ENCODE measurements at places on chromosomes 2 and 18.

- no peak for DNase-seq
Observed at GRCh38 chr18:75133721-75134610, 75.0 kb downstream of the PTGR3 start.

- peak; percentile 31 for DNase-seq
Observed at GRCh38 chr2:72846171-72847095, 20.6 kb upstream of the EXOC6B start.

DNA sequence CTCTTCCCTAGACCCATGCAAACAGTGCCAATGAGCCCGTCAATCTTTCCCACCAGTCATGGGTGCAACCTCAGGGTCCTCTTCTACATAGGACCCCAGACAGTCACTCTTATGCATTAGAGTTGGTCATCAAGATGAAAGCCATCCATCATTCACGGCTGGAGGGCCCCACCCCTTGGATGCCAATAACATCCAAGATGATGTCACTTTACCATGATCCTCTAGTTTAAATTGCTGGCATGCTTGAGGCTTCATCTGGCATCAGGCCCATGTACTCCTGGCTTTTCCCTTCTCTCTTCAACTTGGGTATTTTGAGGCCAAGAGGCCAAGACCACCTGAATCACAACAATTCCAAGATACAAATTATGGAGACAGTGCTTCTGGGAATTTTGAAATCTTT is 91.1 kb upstream of the MAPK4 start:
- DNase-seq: no peak

DNA sequence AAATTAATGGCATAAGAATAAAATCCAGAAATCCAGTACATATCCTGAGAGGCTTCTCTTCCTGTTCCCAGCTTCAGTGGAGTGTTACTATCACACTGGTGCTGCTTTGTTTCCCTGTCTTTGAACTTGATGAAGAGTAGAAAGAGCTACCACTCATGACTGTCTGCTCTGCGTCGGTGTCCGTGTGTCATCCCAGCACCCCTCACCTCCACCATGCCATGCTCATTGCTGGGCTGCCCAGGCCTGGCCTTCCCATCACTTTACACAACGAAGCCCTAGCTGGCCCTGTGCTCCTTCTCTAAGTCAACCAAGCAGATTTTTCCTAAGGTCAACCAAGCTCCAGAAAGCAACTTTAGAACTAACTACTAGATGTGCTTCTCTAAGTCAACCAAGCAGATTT is 215.4 kb downstream of the DOK6 start:
- DNase-seq: no peak

All from DMS79 treated with DMSO at 0.1 percent for 48 hours (cell line).